ENCODE measurements at places on chromosomes 5 and 9.

DNA sequence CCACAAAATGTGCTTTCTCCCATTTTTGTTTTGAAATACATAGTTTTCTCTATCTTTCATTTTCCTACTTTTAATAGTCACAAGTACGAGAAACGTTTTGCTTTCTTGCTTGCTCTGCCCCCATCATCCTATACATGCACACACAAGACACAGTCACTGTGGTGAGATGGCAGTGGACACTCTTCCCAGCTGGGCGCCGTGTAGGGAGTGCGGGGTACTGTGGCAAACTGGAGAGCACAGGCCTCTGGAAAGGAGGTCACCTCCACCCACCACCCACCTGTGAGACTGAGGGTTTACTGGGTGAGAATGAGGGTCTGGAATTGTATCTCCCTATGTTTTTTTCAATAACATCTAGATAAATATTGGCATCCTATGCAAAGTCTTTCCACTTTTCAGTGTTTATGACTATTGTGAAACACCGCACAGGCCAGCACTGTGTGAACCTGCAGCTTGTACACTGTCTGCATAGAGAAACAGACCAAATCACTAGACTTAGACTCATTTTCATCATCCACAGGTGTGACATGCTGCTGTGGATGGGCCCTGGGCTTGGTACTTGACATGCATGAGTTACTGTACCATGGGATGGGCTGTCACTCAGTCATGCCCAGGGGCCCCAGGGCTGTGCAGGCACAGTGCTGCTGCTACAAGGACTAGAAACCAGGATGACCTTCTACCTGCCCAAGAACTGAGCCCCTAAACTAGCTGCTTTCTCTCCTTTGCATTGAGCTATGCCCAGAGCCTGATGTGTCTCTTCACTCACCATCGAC, 118.1 kb upstream of the LMX1B start:
- no peak for DNase-seq

DNA sequence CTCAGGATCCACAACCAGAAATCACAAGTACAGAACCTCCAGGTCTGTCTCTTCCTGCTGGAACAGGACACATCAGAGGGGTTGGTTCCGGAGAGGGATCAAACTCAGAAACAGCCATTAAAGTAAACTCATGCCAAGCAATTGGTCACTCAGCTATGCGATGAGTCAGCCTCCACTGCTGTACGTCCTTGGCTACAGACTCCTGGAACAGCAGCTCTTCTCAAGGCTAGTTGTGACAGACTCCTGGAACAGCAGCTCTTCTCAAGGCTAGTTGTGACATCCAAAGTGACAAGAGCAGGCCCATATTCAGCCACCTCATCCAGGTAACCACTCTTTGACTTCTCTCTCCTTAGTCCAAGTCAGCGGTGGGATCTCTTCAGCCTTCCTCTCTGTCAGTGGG, at the start of gene SPINK13:
Gene SPINK13, plus strand, starts transcription at position 229 of the 400 bp plus-strand sequence. CDS start 1,279 bp downstream, outside the sequence.
- no peak for DNase-seq

GRCh38 chr5:97364731-97365130, 181.7 kb upstream of the RIOK2 start:
- no peak for DNase-seq

- DNase-seq: no peak
Measured at GRCh38 chr5:65268525-65268924, 213.2 kb downstream of the ADAMTS6 start.

- DNase-seq: no peak
Measured at GRCh38 chr5:9405196-9405754, 140.6 kb downstream of the SEMA5A start.

GRCh38 chr9:100589582-100589981, 11.7 kb downstream of the CAVIN4 start:
- DNase-seq: no peak

- no peak for DNase-seq
Measured at GRCh38 chr5:81151546-81151945, 81.6 kb upstream of the CKMT2 start.

- no peak for DNase-seq
Measured at GRCh38 chr5:144915452-144915851, 744.8 kb downstream of the KCTD16 start.

DNA sequence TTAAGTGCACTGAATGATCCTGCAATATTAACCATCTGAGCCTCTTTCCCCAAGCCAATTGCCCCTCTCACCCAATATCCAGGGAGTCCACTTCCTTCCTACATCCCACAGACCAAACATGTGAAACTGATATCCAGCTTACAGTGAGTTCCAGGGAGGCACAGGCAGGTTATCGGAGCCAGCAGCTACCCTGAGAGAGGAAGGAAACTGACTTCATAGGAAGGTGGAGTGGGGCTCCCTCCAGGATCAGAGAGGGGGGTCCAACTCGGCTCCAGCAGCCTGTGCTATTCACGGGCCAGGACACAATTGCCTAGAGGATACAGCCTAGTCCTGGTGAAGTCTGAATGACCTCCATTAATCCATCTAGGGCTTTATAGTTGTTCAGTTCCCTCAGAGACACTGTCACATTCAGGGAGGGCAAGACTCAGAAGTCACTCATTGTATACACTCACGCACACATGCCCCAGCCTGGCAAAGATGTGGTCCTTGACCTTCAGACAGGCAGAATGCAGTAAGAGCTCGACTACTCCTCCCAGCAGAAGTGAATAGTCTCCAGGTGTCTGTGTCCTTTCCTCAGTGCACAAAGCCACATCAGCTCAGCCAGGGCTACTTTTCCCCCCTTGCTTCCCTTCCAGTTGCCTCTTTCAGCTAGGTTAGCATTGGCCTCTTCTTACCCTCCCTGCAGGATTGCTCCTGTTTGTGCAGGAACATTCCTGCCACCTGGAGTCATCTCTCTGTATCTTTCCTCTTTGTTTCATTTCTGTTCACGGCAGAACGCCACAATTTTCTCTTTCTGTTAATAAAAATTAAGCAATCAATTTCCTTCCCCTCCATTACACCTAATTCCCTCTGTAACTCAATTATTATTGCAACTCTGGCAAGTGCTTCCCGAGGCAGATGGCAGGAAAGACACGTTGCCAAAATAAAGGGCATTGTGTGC, 501.7 kb downstream of the ARHGEF28 start:
- DNase-seq: no peak

DNA sequence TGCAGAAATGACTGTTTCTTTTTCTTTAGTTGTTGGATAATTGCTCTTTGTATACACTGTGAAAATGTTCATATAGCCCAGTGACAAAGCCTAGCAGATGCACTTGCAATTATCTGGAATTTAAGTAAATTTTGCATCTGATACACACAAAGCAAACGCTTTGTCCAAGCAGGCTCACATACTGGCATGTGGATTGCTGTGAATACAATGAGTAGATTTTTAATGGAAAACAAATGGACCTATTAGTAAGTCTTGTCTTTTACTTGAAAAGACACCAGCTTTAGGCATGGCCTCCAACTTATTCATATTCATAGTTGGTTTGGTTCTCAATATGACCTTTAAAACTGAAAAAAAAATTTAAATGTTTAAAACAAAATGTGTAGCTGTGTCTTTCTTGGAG, 1299.8 kb upstream of the WWC1 start:
- no peak for DNase-seq

GRCh38 chr5:147248561-147248960, 13.7 kb downstream of the STK32A start:
- DNase-seq: no peak

GRCh38 chr5:169415371-169415770, 114.4 kb upstream of the SLIT3 start:
- DNase-seq: no peak

DNA sequence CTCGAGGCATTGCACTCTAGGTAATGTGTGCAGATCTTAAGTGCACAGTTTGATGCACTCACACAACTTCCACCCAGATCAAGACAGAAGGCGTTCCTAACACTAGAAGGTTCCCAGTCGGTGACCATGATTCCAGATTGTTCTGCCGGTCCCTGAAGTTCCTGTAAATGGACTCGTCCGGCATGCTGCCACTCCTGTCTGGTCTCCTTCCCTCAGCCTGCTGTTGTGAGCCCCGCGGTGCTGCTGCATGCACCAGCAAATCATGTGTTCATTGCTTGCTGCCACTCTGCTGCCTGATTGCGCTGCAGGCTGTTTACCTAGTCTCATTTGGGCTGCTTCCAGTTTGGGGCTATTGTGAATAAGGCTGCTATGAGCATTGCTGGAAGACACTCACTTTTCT, 11.5 kb downstream of the STKLD1 start:
- DNase-seq: no peak

DNA sequence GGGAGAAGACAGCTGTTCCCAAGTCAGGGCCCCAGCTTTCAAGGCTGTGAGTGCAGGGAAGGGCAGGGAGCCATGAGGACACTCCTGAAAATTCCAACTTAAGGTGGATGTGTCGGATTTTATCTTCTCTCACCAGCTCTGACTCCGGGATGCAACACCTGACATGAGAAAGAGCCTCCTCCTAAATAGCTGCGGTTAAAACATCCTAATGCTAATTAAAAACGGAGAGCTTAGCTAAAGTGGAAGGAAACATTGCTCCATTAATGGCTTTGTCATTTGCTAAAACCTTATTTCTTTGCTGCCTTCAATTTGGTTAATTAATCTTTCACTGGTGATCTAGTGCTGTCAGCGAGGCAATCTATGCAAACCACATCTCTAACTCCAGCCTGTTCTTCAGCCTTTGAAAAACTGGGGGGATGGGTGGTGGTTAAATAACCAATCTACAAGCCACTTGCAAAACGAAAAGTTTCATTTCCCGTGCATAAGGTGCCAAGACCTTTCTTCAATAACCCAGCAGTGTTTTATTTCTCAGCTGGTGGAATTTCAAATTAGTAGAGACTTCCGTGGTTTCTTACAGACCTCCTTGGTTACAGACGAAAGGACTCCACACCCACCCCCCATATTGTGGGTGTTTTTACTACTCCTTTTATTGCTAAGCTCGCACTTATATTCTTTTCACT, 379.6 kb downstream of the MLLT3 start:
- no peak for DNase-seq

DNA sequence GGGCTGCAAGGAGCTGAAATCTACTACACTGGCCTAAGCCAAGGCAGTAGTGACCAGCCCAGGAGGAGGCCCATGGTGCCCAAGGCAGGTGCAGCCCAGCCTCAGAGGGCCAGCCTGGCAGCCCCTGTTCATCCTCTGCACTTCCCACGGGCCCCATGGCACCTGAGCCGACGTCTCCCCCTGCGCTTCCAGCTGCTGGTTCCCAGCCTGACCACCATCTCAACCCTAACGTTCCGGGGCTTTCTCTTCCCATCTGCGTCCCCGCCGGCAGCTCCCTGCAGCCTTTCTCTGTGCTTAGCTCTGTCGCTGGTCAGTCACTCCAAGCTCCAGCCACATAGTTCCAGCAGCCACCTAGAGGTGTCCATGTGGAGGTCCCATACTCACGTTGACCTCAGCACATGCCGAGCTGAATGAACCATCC, 105.5 kb upstream of the LMX1B start:
- no peak for DNase-seq

GRCh38 chr9:133822430-133823065, 84.4 kb upstream of the SARDH start:
- no peak for DNase-seq

DNA sequence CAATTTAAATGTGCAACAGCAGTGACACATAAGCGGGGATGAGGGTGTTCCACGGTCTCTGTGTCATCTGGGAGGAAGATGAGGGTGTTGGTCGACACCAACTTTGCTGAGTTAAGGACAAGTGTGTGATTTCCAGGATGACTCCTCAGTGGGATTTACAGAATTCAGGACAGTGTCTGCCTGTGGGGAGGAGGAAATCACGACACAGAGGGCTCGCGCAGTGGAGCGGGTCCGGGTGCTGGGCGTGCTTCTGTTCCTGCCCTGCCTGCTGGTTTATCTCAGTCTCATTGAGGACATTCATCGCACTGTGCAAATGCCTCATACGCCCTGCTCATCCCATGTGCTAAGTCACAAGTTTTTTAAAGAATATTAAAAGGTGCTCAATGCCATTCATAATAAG, 73.7 kb upstream of the ADAMTS2 start:
- DNase-seq: no peak

DNA sequence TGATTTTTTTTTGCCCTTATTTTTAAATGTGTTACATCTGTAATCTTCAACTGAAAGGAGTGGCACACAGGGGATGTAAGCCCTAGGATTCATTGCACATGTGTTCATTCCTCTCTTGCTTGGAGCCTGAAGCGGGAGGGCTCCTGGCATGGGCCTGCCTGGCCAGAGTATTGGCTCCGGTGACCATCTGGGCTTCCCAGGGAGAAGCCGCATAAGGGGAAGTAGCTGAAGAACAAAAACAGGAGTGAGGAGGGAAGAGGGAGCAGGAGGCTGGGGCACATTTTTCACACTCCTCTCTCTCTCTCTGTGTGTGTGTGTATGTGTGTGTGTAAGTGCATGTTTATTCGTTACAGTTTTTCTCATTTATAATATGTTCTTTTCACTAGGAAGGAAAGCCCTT, 269.9 kb downstream of the PRR16 start:
- no peak for DNase-seq

GRCh38 chr9:107698779-107699178, 209.2 kb upstream of the KLF4 start:
- DNase-seq: no peak

DNA sequence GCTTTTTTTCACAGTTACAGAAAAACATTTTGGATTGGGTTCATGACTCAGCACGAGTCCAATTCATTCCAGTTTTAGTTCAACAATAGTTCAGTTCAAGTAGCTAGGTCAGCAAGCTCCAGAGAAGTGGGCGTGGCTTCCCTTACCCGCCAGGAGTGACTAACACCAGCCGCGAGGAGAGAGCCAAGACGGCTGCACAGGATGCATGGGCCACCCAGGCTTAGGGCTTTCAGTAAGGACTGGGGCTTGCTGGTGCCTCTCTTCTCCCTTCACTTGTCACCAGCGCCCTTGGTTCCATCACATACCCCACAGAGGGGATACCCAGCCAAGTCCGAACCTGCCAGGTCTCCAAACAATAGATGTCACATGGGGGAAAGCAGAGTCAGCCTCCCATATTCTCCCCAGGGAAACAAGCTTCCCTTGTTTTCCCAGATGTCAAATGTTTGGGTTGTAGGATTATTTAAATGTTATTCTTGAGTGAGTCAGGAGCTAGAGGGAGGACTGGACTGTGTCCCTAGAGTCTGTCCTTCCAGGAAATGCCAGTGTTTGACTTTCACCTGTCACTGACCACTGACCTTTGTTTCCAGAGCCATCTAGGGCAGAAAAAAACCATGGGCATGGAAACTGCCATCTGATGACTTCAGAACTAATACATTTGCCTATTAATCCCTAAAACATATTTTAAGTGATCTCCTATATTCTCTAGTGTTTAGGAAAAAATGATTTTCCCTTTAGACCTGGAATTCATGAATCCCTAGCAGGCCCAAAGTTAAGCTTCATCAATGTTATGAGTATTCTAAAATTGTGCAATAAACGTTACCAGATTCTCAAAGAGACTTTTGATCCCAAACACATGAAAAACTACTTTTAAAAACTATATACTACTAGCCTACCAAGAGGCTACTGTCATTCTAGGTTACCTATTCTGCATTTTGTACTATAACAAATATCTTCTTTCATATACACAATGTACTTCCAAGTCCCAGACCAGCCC, 51.9 kb downstream of the NIPAL4 start:
- DNase-seq: no peak

- no peak for DNase-seq
Measured at GRCh38 chr5:90941002-90941720, 382.6 kb downstream of the ADGRV1 start.

All from 8988T (cell line).